Jurkat, Clone E6-1 (cell line): ENCODE measurements at places on chromosomes 11 and 22.
A peak's percentile ranks its signal among the peaks of the same experiment; 100 is the strongest.

GRCh38 chr11:33172996-33173395 lies 11.7 kb upstream of the CSTF3 start:
- no peak for DNase-seq

DNA sequence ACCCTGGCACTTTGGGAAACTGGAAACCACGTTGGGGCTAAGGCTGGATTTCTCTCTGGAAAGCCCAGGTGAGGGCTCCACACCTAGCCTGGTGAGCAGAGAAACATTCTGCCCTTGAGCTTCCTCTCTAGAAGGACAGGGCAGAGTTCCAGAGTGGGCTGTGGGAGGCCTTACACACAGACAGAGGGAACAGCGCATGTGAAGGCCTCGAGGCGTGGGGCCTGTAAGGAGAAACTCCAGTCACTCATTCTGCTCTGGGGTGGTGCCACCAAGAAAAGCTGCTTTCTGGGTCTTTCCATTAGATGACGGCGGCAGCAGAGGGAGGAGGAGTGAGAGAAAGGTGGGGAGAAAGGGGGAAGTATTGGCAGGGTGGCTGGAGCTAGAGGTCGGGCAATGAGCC lies 183.1 kb downstream of the CHST1 start:
- no peak for DNase-seq

- no peak for DNase-seq
Measured at GRCh38 chr22:36358533-36359469, 29.0 kb downstream of the MYH9 start.

DNA sequence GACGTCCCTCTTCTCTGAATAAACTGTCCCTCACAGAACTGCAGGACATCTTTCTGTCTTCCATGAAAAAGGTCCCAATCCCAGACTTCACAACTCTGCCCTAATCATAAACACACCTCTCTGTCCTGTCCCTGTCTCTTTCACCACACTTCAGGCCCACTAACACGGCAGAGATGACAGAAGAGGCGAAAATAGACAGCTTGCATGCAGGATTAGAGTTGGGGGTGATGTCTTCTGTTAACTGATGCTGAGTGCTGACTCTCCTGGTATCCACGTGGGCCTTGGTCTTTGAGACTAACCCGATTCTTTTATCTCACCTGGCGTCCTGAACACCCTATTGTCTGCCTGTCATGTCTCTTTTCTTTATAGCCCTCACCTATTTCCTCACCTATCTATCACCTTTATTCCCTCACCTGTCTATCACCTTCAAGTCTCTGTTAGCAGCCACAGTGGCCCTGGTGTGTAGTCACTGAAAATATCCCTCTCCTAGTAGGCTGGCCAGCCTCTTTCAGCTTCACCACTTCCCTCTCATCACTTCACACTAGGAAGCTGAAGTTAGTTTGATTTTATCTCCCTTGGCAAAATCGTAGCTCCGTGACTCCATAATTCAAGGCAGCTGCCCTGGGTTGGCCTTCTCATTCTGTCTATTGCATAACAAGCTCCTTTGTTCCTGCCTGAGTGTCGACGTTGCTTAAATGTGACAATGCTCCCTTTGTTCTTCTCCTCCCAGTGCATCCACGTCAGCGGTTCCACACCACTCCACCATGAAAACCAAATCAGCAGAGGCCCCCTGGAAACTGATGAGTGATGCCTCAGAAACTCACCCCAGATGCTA lies 30.6 kb upstream of the DRD2 start:
- DNase-seq: no peak

GRCh38 chr11:84536456-84536855 lies 1090.7 kb downstream of the DLG2 start:
- no peak for DNase-seq

DNA sequence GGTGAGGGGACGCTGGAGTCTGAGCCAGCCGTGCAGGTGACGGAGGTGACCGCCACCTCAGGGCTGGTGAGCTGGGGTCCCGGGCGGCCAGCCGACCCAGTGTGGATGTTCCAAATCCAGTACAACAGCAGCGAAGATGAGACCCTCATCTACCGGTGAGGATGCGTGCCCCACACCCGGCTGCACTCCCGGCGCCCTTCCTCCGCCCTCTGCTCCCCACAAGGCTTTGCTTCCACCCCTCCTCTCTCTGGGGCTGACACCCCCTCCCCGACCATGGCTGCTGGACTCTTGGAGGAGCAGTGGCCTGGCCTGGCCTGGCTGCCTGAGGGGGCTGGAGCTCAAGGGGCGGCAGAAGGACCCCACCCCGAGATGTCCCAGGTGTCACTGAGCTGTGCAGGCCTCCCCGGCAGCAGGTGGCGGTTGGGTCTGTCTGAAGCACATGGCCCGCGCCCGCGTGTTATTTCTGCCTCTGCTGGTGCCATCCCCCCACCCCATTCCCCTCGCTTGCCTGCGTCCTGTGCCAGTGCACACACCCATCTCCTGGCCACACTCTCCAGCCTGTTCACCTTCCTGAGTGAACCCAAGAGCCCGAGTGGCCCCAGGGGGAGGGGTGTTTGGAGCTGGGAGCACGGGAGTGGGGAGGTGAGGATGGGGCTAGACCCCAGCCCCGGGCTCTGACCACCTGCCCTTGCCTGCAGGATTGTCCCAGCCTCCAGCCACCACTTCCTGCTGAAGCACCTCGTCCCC lies 2.2 kb downstream of the LRFN4 start:
- no peak for DNase-seq

DNA sequence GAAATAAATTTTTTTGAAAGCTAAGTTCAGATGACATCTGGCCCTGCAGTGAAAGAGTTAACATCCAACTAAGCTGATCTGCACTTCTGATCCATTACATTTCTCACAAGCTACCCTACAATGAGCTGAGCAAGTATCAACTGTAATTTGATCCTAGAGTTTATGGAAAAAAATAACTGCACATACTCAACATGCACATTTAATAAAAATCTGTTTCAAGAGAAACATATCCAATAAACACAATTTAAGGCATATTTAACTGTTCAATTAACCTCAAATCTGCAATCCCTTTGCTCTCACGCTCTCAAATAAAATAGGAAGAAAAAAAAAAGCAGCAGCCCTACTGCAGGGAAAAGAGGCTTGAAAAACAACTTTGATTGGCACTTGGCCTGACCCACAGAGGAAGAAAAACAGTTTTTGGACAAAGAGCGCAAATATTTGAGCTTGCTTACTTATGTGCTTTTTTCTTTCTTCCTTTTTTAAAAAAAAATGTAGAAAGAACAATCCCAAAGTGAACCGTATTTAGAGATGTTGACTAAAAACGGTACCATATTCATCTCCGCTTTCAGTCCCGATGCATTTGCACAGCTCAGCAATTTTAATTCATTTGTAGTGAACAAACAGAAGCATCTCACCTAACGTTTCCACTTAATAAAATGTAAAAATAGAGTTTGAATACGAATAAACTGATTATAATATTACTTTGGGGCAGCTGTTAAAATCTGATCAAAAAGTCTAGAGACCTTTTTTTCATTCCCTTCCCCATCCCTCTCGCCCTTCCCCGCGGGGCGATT lies 1.6 kb downstream of the SESN3 start:
- no peak for DNase-seq

GRCh38 chr22:36239150-36239400 lies 252 bp downstream of the APOL2 start:
- no peak for DNase-seq

DNA sequence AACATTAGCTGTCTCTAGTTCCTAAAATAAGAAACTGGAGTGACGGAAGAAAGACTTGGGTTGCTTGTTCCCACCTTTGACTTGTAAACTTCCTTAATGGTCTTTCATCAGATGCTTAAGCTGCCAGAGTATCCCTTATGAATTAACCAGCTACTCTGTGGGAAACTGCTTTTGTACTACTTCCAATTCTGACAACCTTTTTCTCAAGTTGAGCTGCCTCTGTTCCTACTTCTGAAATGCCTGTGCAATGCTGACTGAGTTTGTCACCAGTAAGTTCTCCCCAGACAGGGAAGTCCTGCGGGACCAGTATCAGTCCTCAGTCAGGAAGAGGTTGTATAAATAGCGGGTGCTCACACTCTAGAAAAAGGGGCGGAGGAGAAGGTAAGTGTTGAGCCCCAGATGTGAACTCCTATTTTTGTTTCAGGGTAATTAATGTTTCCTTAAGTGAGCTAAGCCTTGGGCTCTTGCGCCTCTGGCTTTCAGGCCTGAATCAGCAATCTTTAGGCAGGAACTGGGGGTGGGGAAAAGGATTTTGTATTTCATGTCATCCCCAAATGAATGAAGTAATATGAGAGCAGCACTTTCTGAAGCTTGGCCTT lies 67.2 kb downstream of the CECR2 start:
- DNase-seq: no peak

DNA sequence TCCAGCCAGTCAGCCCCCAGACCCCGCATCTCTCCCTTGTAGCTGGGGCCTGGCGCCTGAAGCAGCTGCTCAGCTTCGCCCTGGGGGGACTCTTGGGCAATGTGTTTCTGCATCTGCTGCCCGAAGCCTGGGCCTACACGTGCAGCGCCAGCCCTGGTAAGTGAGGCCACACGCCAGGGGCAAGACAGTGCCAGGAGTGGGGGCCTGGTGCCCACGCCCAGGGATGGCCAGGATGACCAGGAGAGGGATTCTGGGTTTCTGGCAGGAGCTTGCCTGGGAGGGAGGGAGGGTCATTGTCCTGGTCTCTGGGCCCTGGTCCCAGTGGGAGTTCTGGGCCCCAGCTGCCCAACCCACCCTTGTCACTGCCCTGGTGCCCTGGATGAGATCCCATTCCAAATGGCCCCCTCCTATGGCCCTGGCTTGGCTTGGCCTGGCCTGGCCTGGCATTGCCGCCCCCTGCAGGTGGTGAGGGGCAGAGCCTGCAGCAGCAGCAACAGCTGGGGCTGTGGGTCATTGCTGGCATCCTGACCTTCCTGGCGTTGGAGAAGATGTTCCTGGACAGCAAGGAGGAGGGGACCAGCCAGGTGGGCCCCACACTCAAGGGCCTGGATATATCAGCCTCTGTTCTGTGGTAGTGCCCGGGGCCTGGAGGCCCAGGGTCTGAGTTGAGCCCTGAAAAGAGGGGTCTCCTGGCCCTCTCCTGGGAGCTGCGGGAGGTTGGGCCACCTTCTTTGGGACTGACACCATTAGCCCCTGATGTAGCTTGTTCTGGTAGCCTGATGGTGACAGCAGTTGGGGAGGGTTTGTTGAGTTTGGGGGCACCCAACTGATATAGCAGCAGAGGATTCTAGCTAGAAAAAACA lies 3.7 kb downstream of the SLC39A13 start:
- no peak for DNase-seq

GRCh38 chr11:65834202-65834601 lies 439 bp downstream of the SNX32 start:
- no peak for DNase-seq

- DNase-seq: no peak
Measured at GRCh38 chr11:59176330-59176729, 4.4 kb downstream of the DTX4 start.

- no peak for DNase-seq
Measured at GRCh38 chr11:70579316-70579955, 181.1 kb downstream of the CTTN start.

- DNase-seq: no peak
Measured at GRCh38 chr22:27512283-27512761, 289.2 kb downstream of the MN1 start.

DNA sequence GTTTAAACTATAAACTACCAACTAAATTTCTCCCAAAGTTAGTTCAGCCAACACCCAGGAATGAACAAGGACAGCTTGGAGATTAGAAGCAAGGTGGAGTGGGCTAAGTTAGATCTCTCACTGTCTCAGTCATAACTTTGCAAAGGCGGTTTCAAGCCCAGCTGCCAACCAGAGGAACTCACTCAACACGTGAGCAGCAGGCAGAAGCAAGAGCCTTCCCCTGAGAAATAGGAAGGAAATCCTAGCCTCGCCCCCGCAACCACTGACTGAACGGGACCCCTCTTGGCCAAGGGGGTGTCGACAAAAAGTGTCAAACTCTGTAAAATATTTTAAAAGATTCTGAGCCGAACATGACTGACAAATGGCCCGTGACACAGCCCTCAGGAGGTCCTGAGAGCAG lies 4.4 kb upstream of the KRTAP5-9 start:
- peak; percentile 39 for DNase-seq

DNA sequence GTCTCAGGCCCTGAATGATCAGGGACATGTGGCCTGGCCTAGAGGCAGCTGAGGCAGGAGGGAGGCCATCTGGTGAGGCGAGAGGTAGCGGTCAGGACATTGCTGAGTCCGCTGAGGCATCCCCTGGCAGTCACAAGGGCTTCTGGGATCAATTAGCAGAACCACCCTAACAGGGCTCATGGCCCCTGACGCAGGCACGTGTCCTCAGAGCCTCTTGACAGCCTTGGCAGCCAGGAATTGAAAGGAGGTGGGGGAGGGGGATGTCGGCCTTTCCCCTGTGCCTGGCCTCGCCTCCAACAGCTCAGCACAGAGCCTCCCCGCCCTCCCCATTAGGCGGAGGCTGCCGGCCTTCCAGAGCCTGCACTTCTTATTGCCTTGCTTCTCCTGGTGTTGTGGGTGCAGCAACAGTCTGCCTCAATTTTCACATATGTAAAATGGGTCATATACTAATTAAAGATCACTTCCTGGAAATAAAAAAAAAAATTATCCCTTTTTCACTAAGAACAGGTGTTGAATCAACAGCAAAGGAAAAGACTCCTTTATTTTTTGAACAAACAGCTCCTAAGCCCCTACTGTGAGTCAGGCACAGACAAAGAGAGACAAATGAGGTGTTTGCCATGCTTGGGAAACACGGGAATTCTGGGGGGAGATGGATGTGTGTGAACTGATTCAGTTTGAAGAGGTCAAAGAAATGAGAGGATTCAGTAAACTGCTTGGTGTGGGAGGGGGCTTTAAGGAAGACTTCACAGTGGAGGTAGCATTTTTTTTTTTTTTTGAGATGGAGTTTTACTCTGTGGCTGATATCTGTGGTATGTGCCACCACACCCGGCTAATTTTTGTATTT lies 55.3 kb downstream of the NFAM1 start:
- DNase-seq: no peak

GRCh38 chr11:44016131-44016530 lies 31.6 kb upstream of the ACCSL start:
- no peak for DNase-seq

GRCh38 chr11:16946477-16947282 lies 67.5 kb downstream of the PLEKHA7 start:
- DNase-seq: no peak

DNA sequence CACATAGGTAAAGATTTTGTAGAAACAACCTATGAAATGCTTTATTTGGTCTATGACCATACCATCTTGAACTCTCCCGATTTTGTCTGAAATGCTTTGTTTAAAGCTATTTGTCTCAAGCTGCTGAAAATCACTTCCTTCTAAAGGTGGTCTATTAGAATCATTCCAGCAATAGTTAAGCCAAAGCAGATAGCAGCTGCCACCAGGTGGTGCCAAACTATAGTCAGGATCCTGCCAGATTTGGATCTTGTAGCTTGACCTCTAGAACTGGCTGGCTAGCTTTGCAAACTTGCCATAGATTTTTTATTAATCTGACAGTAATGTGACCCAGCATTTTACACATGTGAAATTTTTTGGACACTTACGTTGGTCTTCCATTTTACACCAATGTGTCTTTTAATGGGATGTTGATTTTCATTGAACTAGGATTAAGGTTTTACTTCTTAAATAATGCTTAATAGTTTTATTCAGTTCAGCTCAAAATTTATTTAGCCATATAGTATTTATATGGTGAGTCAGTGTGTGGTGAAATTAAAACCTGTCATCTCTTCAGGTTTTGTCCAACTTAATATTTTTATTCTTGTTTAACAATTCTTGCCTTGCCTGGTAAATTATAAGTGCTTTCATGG lies 19.7 kb downstream of the CTR9 start:
- no peak for DNase-seq

GRCh38 chr22:22913989-22914388 lies 26.4 kb downstream of the IGLL5 start:
- no peak for DNase-seq

- no peak for DNase-seq
Measured at GRCh38 chr22:40029189-40029890, 34.6 kb downstream of the FAM83F start.
